ENCODE measurements at places on chromosomes 2 and 18.

DNA sequence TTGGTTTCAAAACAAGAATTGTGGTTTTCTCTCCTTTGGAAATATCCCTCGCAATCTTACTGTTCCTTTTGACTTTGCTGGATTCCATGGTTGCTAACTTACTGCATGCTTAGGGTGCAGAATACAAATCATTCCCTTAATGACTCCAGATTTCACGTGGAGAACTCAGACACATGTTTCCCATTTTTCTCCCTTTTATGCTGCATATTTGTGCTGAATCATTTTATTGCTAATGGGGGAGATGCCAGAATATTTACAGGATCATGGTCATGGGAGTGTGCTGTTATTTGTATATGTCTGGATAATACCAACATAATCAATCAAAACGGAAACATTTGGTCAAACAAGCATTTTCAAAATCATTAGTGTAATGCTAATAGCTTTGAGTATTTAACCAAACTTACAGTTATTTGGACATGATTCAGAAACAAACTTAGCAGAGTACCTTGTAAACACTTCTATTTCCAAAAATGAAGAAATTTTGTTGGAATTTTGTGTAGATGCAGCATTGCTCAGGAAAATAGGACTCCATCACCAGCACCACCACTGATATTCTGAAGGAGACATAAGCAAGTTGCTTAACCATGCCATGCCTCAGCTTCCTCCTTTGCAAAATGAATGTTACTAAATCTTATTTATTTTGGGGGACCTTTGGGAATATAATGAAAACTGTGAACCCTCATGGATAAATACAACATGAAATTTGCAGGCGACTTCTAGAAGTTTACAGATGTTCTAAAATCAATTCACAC is 122.5 kb upstream of the RND3 start:
- no peak for DNase-seq

- no peak for DNase-seq
These were observed 141.7 kb upstream of the GPC1 start for GRCh38 chr2:240293557-240294461.

GRCh38 chr2:133553251-133553650 is 15.0 kb downstream of the NCKAP5 start:
- no peak for DNase-seq

DNA sequence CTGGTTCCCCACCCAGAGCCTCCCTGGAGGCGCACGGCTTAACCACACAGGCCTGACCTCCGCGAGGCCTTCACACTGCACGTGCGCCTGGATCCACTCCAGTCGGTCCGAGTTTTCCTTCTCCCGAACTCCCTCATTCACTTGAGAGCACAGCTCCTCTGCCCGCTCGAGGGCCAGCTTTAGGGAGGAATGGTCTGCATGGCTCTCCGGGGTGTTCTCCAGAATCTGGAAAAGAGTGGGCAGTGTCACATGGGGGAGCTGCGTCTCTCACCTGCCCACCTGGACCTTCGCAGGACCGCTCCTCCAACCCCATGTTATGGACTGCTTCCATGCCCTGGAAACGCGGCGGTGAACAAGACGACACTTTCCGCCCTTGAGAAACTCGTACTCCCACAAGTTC is 35.9 kb downstream of the FAM228A start:
- DNase-seq: no peak

DNA sequence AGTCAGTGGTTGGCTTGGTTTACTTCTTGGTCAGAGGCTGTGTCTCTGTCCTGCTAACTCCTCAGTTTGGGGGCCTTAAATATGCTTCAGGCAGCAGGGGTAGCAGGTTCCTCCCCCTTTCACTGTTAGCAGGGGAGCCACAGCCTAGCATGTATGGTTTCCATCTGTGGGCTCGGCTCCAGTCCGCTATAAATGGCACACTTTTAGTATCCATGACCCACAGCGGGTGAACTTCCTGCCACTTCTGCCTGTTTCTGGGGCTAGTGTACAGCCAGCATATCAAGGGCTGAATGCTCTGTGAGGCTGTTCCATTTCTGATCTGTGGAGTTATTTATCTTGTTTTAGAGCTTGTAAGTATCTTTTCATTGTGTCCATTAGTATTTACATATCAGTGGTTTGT is 58.3 kb downstream of the MRPL33 start:
- no peak for DNase-seq

DNA sequence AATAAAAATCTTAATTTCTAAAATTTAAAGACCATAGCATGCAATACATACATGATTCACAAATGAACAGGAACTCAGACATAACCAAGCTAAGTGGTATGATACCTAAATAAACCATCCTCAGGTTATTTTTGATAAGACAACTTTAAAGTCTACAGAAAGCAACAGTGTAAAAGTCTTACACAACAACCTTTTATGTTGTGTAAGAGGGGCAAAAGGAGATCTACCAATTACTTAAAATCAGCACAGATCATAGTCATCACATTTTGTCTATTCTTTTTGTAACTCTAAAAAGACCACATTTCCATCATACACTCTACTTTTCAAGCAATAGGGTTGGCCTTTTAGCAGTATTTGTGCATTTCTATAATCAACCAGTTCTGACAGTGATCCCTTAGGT is 16.3 kb downstream of the SP3 start:
- no peak for DNase-seq

DNA sequence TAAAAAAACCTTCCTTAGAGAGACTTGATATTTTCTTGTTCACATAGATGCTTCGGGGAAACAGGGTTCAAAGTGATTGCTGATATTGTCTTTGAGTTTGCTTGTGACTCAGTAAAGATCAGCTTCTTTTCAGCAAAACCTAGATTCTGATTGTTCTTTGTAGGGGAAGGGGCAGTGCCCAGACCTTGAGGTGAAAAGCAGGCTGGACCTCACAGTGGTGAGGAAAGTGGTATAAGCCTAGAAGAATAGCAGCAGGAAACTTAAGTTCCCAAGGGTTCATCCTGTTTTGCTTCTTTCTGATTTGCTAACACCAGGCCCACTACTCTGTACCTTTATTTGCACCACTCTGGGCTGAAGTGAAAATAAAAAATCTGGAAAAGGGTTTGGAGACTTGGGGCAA is 20.9 kb downstream of the UBXN4 start:
- DNase-seq: no peak

- DNase-seq: no peak
These were observed 1.4 kb upstream of the SLC23A3 start for GRCh38 chr2:219171231-219171651.
